ENCODE measurements at places on chromosomes 1 and 21.

DNA sequence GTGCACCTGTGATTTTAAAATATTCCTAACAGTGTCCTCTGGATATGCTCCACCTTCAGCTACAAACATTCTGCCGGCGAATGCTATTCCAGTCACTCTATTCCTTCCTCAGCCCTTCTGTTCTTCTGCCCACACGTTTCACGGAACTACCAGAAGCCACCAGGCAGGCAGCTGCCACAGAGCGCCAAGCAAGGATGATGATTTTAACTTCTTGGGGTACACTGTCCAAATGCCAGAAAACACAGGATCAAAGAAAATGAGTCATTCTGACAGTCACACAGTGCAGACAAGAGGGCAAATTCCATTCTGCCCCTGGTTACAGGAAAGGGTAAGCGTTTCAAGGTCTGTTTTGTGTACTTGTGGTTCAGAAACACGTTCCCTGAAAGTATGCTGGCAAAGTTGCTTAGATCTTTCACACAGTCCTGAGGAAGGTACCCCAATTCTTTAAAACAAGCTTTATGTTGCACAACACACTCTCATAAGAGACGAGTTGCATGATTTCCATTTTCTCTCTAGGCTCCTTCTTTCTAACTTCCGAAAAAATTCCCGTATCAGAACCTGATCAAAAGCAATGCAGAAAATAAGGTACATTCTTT lies 508.3 kb upstream of the PKN2 start:
- H3K27ac ChIP-seq: no peak overlapping the region
- DNase-seq: no peak
- no peaks in the 10 kb centered on the region for H3K27me3 ChIP-seq
- H3K36me3 ChIP-seq: no peaks in the 10 kb centered on the region
- H3K4me3 ChIP-seq: no peak overlapping the region
- H3K4me1 ChIP-seq: no peaks in the 10 kb centered on the region

DNA sequence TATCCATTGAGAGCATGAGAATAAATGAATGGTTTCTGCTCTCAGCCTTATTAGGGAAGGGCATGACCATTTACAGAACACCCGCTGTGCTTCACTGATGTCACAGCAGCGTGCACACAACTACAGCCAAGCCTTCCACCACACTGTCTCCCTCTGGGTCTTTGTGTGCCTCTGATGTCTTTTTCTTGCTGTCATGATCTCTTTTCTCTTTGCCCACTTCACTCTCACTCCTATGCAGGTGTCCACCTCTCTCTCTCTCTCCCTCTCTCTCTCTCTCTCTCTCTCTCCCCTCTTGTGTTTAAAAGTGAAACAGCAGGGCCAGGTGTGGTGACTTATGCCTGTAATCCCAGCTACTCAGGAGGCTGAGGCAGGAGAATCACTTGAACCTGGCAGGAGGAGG lies 232.5 kb upstream of the JUN start:
- no peak overlapping the region for H3K4me3 ChIP-seq
- no peaks in the 10 kb centered on the region for H3K36me3 ChIP-seq
- H3K27ac ChIP-seq: no peak overlapping the region
- no peaks in the 10 kb centered on the region for H3K27me3 ChIP-seq
- DNase-seq: no peak

GRCh38 chr1:75736016-75736415 lies 11.5 kb downstream of the ACADM start:
- H3K27me3 ChIP-seq: no peaks in the 10 kb centered on the region
- H3K27ac ChIP-seq: no peak overlapping the region
- H3K36me3 ChIP-seq: peaks cover 78% of the 10 kb centered on the region

- no peaks in the 10 kb centered on the region for H3K36me3 ChIP-seq
- no peak overlapping the region for H3K27ac ChIP-seq
- no peak for DNase-seq
- peak overlapping the region; percentile 67 for H3K4me3 ChIP-seq
- H3K4me1 ChIP-seq: peaks cover 27% of the 10 kb centered on the region
Observed at GRCh38 chr1:84995484-84996334, 1.2 kb downstream of the MCOLN2 start.

- H3K27ac ChIP-seq: no peak overlapping the region
- no peak for DNase-seq
- no peaks in the 10 kb centered on the region for H3K4me1 ChIP-seq
- no peaks in the 10 kb centered on the region for H3K36me3 ChIP-seq
- H3K27me3 ChIP-seq: peaks cover 35% of the 10 kb centered on the region
Observed at GRCh38 chr1:36771660-36772284, 262.5 kb downstream of the GRIK3 start.

DNA sequence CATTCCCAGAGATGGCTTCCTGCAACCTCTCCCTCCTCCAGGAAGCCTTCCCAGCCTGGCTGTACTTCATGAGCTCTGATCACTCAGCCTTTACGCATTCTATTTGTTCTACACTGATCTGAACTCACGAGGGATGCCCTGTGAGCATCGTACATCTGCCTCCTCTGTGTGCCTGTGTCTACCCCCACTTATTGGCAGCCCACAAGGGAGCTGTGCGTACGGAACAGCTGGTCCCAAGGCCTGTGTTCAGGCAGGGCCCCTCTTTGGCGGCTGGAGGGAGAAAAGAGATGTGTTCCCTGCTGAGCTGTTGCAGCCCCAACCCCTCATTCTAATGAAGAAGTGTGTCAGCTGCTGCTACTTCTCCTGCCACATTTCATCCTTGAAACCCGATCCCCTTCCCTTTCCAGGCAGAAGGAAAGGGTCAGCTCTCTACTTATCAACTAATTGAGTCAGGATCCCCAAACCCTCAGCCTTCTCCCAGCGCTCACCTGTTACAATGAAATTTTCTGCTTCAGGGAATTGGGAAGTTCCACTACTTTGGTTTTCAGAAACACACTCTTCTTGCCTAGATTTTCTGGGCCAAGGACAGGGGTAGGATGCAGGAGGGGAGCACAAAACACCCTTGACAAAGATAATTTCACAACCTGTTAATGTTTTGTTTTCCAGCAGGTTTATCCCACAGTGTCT lies 3.2 kb downstream of the INKA2 start:
- H3K27ac ChIP-seq: no peak overlapping the region
- no peak for DNase-seq
- no peaks in the 10 kb centered on the region for H3K27me3 ChIP-seq

- H3K36me3 ChIP-seq: no peaks in the 10 kb centered on the region
- no peak for DNase-seq
- H3K4me1 ChIP-seq: no peaks in the 10 kb centered on the region
- peaks cover 4% of the 10 kb centered on the region for H3K27me3 ChIP-seq
Observed at GRCh38 chr1:4741876-4742423, 87.5 kb downstream of the AJAP1 start.

GRCh38 chr21:35410123-35410522 lies 361.0 kb upstream of the RUNX1 start:
- H3K27ac ChIP-seq: no peak overlapping the region
- H3K4me3 ChIP-seq: no peak overlapping the region
- no peaks in the 10 kb centered on the region for H3K27me3 ChIP-seq
- DNase-seq: no peak

GRCh38 chr1:50289495-50289894 lies 133.7 kb downstream of the DMRTA2 start:
- H3K4me1 ChIP-seq: no peaks in the 10 kb centered on the region
- H3K4me3 ChIP-seq: no peak overlapping the region
- no peaks in the 10 kb centered on the region for H3K27me3 ChIP-seq
- no peak overlapping the region for H3K27ac ChIP-seq
- no peak for DNase-seq

DNA sequence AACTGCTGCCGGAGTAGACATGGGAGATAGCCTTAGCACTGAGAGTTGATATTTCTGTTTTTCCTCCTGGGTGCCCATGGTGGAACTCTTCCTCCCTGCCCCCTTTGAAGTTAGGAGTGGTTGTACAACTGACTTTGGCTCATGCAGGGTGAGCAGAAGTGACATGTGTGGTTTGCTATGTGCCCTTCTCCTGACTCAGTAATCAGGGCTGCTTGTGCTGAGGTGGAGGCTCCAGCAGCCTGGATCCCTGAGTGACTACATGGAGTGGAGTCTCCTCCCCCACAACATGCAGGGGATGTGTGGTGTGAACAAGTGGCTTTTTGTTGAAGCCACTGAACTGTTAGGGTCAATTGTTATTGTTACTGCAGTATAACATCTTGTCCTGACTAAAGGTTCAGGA lies 261.6 kb downstream of the CAMTA1 start:
- H3K27me3 ChIP-seq: peaks cover 21% of the 10 kb centered on the region
- no peaks in the 10 kb centered on the region for H3K36me3 ChIP-seq
- DNase-seq: no peak

GRCh38 chr21:37045149-37045548 lies 27.7 kb downstream of the PIGP start:
- no peak overlapping the region for H3K4me3 ChIP-seq
- no peak overlapping the region for H3K27ac ChIP-seq
- H3K36me3 ChIP-seq: no peaks in the 10 kb centered on the region
- no peaks in the 10 kb centered on the region for H3K27me3 ChIP-seq

GRCh38 chr1:114344656-114345055 lies 166.3 kb downstream of the TRIM33 start:
- peaks cover 13% of the 10 kb centered on the region for H3K4me1 ChIP-seq
- no peak overlapping the region for H3K27ac ChIP-seq
- no peak overlapping the region for H3K4me3 ChIP-seq
- H3K36me3 ChIP-seq: no peaks in the 10 kb centered on the region
- DNase-seq: no peak

- no peak for DNase-seq
- H3K27me3 ChIP-seq: no peaks in the 10 kb centered on the region
- peaks cover 35% of the 10 kb centered on the region for H3K4me1 ChIP-seq
- H3K4me3 ChIP-seq: peak overlapping the region; percentile 75
- peak overlapping the region; percentile 96 for H3K27ac ChIP-seq
- peaks cover 34% of the 10 kb centered on the region for H3K36me3 ChIP-seq
Observed at GRCh38 chr1:145991735-145992412, 4.5 kb downstream of the TXNIP start.

DNA sequence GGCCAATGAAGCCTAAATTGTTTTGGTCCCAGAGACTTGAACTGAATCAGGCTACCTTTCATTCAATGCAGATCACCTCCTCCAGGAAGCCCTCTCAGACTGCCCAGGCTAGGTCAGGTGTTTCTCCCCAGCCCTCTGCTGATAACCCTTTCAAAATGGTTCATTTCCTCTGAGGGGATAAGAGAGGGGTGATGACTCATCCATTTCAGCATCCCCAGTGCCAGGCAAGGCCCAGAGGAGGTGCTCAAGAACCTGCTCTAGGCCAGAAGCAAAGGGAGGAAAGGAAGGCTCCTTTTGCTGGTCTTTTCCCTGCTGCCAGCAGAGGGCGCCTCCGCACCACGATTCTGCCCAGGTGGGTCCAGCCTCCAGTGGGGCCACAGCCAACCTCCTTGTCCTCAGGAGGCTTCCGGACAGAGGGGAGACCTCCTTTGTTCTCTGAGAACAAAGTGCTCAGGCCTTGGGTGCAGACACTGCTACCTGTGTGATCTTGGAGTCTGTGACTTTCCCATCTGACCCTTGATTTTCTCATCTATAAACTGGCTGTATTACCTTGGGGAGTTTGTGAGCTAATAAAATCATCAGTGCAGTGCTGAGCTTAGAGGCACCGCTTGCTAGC lies 45.3 kb upstream of the ARHGEF10L start:
- peak; percentile 79 for DNase-seq
- H3K27me3 ChIP-seq: no peaks in the 10 kb centered on the region
- no peak overlapping the region for H3K27ac ChIP-seq
- H3K36me3 ChIP-seq: no peaks in the 10 kb centered on the region

- no peaks in the 10 kb centered on the region for H3K36me3 ChIP-seq
- no peak overlapping the region for H3K4me3 ChIP-seq
- H3K27me3 ChIP-seq: no peaks in the 10 kb centered on the region
- peaks cover 7% of the 10 kb centered on the region for H3K4me1 ChIP-seq
- peak; percentile 49 for DNase-seq
- H3K27ac ChIP-seq: no peak overlapping the region
Observed at GRCh38 chr1:108532730-108533129, 27.2 kb upstream of the EEIG2 start.

GRCh38 chr1:154627257-154628120 lies 19.5 kb upstream of the ADAR start:
- H3K4me1 ChIP-seq: peaks cover 25% of the 10 kb centered on the region
- peaks cover 2% of the 10 kb centered on the region for H3K27me3 ChIP-seq
- peak overlapping the region; percentile 96 for H3K4me3 ChIP-seq

GRCh38 chr1:22804406-22804805 lies 93.8 kb downstream of the EPHB2 start:
- no peak overlapping the region for H3K27ac ChIP-seq
- no peak overlapping the region for H3K4me3 ChIP-seq
- H3K27me3 ChIP-seq: no peaks in the 10 kb centered on the region
- no peak for DNase-seq

GRCh38 chr1:218874801-218875400 lies 298.8 kb upstream of the LYPLAL1 start:
- H3K4me1 ChIP-seq: no peaks in the 10 kb centered on the region
- H3K27me3 ChIP-seq: no peaks in the 10 kb centered on the region
- no peaks in the 10 kb centered on the region for H3K36me3 ChIP-seq
- no peak overlapping the region for H3K4me3 ChIP-seq

GRCh38 chr1:160646711-160647328 lies at the start of gene SLAMF1:
TSS of gene SLAMF1 (minus strand) at chr1:160647044. CDS start at chr1:160646945, 99 bp downstream.
- H3K4me3 ChIP-seq: peak within 1 kb of the TSS; percentile 34
- DNase-seq: no peak
- peaks cover 20% of the 10 kb centered on the region for H3K4me1 ChIP-seq

- no peak overlapping the region for H3K27ac ChIP-seq
- H3K36me3 ChIP-seq: no peaks in the 10 kb centered on the region
- DNase-seq: no peak
- no peaks in the 10 kb centered on the region for H3K27me3 ChIP-seq
- peaks cover 4% of the 10 kb centered on the region for H3K4me1 ChIP-seq
Observed at GRCh38 chr1:183272390-183272848, 86.4 kb downstream of the LAMC2 start.

DNA sequence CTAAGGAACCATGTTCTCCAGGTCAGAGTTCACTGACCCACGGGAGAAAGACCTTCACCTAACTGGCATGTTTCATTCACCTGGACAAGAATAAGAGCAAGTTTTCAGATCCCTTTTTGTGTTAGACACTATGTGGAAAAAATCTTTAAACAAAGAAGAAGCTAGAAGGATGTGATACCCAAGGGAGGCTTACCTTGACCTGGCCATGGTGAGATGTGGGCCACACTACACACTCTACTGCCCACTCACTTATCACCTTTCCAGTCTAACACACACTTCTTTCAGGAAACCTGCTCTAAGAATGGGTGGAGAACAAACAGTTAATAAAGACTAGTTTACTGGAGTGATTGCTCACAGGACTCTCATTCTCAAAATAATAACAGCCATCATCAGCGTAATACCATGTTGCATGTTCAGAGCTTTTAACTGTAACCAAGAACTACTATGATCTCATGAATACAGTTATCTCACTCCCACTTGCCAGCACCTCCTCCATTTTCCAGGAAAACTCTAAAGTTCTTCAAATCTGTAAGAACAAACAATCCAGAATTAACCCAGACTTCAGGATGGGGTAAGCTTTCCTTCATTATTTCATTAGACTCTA lies 1.4 kb downstream of the RGS8 start:
- no peaks in the 10 kb centered on the region for H3K36me3 ChIP-seq
- no peaks in the 10 kb centered on the region for H3K27me3 ChIP-seq
- no peak for DNase-seq
- no peak overlapping the region for H3K4me3 ChIP-seq
- H3K27ac ChIP-seq: no peak overlapping the region
- H3K4me1 ChIP-seq: no peaks in the 10 kb centered on the region

DNA sequence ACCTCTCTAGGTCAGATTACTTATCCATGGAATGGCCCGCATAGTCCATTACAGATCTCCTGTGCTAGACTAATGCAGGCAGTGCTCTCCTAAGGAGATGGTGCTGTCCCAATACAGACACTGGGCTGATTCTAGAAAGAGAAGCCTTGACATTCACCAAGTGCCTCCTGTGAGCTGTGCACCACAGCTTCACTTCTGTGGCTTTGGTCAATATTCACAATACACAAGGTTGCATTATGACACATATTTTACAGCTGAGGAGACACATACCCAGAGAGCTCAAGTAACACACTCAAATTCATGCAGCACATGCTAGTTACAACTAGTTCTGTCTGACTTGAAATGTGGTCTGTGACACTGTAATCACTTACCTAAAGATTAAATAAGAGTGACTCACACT lies 59.4 kb upstream of the LRRC8B start:
- H3K27me3 ChIP-seq: no peaks in the 10 kb centered on the region
- H3K36me3 ChIP-seq: no peaks in the 10 kb centered on the region
- DNase-seq: no peak
- H3K4me3 ChIP-seq: no peak overlapping the region

All from lower lobe of right lung (tissue), 2 donors.